NK-92 treated with Interleukin-12 subunit alpha and Interleukin-12 subunit beta, amount 100 ng/mL, for 24 hours (cell line): ENCODE measurements at places on chromosomes 11 and 22.

GRCh38 chr22:28798810-28799605, 1.4 kb downstream of the XBP1 start:
- DNase-seq: no peak

- no peak for DNase-seq
Observed at GRCh38 chr11:96205460-96205809, 137.6 kb downstream of the MAML2 start.

- DNase-seq: no peak
Observed at GRCh38 chr22:30398685-30399680, 2.2 kb downstream of the SEC14L2 start.

- DNase-seq: no peak
Observed at GRCh38 chr11:69511358-69512055, 30.0 kb downstream of the LINC01488 start.

GRCh38 chr11:106288822-106289387, 211.4 kb downstream of the AASDHPPT start:
- no peak for DNase-seq

- DNase-seq: no peak
Observed at GRCh38 chr11:116730601-116731000, 42.2 kb downstream of the BUD13 start.

GRCh38 chr22:36411589-36412258, 24.0 kb upstream of the MYH9 start:
- DNase-seq: no peak

DNA sequence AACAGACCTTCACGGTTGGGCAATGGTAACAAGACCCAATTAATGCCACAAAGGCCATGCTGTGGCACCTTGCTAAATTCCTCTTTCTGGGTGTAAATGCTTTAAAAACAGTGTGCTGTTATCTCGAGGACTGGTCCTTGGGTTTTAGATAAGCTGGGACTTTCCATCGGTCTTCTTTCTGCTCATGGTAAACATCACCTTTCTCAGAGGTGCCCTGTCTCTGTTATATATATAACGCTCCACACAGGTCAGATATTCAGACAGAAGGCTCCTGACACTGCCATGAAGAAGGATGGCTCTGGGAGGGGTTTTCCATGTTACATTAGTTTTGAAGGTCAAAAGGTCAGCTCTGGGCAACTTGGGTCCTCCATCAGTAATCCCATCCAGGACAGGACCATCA, 151.6 kb downstream of the BBOX1 start:
- DNase-seq: no peak

- no peak for DNase-seq
Observed at GRCh38 chr22:30566125-30566524, 8.3 kb downstream of the GAL3ST1 start.

GRCh38 chr11:126410649-126411048, 55.2 kb downstream of the ST3GAL4 start:
- DNase-seq: no peak

- DNase-seq: no peak
Observed at GRCh38 chr11:119673052-119673758, 55.8 kb downstream of the NECTIN1 start.

DNA sequence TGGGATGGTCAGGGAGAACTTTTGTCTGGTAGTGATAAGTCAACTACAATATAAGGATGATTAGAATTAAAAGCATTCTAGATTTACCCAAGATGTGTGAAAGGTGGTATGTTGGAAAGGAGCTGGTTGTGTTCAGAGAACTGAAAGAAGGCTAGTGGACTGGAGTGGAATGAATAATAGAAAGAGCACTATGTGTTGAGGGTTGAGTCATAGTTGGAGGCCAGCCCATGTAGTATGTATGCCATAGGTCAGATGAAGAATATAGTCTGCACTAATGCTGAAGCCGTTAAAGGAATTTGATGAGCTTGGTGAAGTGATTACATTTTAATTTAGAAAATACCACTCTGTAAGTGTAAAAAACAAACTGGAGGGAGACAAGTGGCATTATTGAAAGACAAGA, 514.1 kb downstream of the CNTN5 start:
- no peak for DNase-seq

- no peak for DNase-seq
Observed at GRCh38 chr11:65102142-65103095, 6.4 kb downstream of the VPS51 start.

GRCh38 chr11:106288057-106288456, 210.6 kb downstream of the AASDHPPT start:
- DNase-seq: no peak

- DNase-seq: no peak
Observed at GRCh38 chr22:39901565-39902146, 772 bp downstream of the GRAP2 start.

- no peak for DNase-seq
Observed at GRCh38 chr11:19929655-19930054, 217.0 kb downstream of the NAV2 start.

DNA sequence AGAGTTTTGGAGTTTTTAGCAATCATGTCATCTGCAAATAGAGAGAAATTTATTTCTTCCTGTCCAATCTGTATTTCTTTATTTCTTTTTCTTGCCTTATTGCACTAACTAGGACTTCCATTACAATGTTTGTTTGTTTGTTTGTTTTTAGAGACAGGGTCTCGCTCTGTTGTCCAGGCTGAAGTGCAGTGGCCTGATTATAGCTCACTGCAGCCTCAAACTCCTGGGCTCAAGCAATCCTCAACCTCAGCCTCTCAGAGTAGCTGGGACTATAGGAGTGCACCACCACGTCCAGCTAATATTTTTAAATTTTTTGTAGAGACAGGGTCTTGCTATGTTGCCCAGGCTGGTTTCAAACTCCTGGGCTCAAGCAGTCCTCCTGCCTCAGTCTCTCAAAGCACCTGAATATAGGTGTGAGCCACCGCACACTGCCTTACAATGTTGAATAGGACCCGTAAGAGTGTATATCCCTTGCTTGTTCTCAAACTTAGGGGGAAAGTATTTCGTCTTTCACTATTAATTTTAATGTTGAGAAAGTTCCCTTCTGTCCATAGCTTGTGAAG, 29.6 kb upstream of the MAPK1 start:
- DNase-seq: no peak

DNA sequence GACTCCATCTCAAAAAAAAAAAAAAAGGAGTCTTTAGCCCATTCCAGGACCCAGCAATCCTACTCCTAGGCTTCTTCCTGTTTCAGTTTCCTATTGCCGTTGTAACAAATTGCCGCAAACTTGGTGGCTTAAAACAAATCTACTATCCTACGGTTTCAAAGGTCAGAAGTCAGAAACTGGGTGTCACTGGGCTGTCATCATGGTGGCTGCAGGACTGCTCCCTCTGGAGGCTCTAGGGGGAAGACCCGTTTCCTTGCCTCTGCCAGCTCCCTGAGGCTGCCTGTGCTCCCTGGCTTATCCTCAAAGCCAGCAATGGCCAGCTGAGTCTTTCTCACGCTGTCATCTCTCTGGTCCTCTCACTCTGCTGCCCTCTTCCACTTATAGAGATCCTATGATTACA, 8.7 kb upstream of the DAGLA start:
- no peak for DNase-seq
